ENCODE measurements at places on chromosomes 13 and 19.

DNA sequence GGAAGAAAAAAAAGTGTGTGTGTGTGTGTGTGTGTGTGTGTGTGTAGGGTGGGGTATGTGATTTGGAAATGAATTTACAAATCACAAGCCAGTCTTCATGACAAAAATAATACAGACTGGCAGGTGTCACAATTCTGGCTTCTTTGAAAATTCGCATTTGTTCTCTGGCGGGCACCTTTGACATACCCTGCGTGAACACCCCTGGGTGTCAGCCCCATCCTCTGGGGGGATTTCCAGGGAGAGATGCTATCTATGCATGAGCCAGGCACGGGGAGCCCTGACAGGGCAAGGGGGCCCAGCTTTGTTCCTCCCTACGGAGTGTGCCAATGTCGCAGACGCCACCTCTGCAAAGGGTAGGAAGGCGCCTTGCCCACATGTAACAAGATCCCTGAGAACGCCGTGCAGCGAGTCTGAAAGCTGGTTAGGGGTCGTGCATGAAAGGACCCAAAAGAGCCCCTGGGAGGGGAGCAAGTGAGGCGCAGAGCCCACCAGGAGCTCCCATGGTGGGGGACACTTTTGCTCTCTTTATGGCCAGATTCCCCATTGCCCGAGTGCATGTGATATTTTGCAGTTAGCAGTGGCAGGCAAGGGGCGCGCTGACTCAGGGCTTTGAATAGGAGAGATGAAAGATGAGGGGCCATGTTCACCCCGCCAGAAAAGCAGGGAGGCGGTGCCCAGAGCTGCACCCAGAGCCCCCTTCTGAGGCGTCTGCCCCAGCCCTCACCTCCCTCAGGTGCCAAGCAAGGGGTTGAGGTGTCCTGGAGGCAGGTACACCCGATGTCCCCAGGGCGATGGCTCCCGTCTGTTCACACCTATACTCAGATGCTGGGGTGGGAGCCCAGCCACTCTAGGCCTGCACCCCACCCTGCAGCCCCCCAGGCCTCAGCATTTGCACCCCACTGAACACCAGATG is 45.3 kb downstream of the KLF2 start:
- no peak for DNase-seq

DNA sequence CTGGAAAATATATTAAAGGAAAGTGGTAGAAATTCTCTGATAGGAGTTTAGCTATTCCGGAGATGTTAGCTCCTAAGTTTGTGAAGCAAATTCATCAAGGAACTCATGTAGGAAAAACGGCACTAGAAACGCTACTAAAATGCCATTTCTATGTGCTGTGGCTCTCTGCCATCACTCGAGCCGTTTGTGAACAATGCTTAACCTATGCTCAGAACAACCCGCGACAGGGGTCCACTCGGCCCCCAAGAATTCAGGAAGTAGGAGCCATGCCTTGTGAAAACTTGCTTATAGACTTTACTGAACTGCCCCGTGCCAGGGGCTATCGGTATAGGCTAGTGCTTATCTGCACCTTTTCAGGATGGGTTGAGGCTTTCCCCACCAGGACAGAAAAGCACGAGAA is 14.2 kb upstream of the SLC15A1 start:
- DNase-seq = no peak

GRCh38 chr13:85970727-85971126 is 171.5 kb upstream of the SLITRK6 start:
- DNase-seq = no peak

GRCh38 chr19:46133101-46133627 is 8.7 kb upstream of the IGFL3 start:
- no peak for DNase-seq

GRCh38 chr13:60329221-60329923 is 67.6 kb upstream of the TDRD3 start:
- no peak for DNase-seq

DNA sequence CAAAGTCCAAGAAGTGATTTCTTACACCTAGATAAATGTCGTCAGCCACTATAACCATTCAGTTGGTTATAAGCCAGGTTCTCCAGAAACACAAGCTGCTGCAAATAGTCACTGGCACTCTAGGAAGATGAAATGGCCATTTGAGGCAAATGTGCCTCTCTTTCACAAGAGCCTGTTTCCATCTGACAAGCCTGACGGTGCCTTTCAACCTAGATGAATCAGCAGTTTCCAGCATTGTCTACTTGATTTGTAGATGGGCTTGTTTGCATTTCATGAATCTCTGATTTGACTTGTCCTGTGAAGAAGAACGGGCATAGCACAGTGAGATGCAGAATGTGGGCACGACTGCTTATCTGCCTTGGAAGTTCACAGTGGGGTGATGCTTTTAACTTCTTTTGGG is 327.2 kb downstream of the LMO7 start:
- DNase-seq = no peak

GRCh38 chr19:4957981-4958380 is 10.9 kb upstream of the KDM4B start:
- no peak for DNase-seq

- DNase-seq = no peak
These were observed 167.5 kb upstream of the UBL3 start for GRCh38 chr13:30017880-30018279.

DNA sequence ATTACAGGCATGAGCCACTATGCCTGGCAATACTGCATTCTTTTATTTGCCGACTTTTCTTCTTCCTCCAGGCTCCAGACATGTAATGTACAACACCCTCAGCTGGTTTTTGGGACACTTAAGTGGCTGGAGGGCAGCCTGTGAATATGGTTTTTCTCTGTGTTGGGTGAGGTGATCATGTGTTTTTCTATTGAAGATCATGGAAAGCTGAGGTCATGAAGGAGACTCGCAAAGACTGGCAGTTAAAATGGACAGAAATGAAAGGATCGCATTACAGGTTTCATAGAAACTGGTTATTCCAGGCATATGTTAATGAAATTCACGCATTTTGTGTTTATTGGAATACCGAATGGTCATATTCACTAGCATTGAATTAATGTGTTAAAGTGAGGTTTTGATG is 85.2 kb upstream of the RNF113B start:
- DNase-seq = no peak

- DNase-seq = no peak
These were observed 49.8 kb upstream of the ESD start for GRCh38 chr13:46846726-46847125.

GRCh38 chr13:113596321-113597200 is 12.0 kb downstream of the TFDP1 start:
- DNase-seq = peak; percentile 81

All from osteocyte (in vitro differentiated cells).